NCI-H2029 (cell line): ENCODE measurements at places on chromosomes 2 and 18.

- DNase-seq, result no peak
Observed at GRCh38 chr2:88711897-88712296, 20.4 kb downstream of the RPIA start.

DNA sequence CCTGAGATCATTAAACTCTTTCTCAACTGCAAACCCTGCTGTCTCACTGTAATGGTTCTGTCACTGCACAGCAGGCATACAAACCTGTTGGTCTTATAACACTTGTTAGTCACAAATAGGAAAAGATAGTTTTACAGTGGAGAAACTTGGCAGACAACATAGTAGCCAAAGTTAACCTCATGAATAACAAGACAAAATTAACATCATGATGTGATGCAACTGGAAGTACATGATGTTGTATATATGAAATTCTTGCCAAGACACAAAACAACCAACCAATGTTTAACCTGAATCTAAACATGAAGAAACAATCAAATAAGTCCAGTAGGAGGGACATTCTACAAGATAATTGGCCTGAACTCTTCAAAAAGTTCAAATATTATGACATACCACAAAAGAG is 189.3 kb downstream of the RNF152 start:
- no peak for DNase-seq

DNA sequence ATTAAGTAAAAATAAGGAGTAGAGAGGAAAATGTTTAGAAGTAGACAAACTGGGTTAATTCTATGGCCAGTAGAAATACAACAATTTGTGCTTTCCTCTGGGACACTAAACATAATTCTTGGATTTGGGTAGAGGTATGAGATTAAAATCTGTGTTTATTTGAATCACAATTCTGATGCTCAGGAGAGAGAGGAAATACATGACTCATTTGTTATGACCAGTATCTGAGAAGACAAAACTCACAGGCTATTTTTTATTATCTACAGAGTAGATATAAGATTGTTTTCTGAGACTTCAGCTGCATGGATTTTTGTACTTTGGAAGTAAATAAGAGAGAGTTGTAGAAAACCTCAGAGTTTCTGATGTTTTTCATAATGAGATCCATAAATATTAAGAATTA is 315.7 kb upstream of the CWC22 start:
- DNase-seq, result no peak

DNA sequence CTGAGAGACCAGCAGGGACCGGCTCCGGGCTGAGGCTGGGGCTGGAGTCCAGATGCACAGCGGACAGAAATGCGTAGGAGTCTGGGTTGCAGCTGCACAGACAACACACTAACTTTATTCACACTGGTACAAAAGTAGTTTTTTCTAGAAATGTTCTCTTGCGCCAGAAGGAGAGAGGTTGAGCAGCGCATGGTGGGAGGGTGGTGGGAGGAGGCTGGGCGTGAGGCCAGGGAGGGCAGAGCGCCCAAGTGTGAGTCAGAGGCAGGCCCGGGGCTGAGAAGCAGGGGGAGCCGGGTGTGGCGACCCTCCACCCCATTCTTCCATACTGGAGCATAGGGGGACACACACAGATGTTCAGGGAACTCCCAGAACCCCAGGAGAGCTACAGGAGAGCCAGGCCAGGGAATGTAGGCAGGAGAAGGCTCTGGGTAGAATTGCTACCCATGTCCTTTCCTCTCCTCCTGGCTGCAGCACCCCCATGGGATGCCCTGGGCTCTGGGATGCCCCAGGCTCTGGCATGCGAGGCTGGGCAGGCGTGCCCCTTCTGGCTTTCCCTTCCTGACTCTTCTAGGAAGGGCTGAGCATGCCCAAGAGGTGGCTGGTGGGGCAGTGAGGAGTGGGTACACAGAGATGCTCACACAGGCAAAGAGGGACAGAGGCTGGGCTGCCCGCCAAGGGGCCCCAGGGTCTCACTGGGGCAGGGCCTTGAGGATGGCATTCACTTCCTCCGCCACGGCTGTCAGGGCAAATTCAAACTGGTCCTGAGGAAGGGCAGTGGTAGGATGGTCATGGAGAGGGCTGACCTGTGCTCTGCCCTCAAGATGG is 10.6 kb downstream of the DNAJB2 start:
- DNase-seq, result no peak

GRCh38 chr2:170176212-170176611 is 1.7 kb upstream of the MYO3B start:
- no peak for DNase-seq

- DNase-seq, result no peak
Observed at GRCh38 chr18:11091746-11092145, 57.6 kb downstream of the PIEZO2 start.

DNA sequence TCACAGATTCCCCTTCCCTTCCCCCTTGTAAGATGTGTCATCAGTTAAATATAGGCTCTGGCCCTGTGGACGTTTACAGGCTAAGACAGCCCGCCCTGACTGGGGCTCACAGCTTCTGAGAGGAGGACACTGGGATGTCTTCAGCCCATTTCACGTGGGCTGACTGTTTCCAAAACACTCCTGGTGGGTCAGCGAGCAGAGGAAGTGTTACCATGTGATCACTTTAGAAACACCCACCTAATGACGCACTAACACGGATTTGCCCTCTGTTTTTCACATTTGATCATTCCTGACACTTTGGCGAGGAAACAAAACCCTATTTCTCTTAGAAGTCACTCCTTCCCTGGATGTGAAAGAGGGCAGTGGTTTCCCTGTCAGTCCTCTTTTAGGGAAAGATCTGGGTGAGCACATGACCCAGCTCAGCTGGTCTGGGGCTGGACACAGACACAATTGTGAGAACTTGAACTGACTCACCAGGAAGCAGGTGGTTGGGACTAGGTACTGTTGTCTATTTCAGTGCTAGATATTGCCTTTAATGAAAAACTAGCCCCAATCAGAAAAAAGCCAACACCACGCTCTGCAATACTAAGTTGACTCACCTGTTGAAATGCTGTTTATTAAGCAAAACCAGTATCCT is 38.8 kb downstream of the BMP10 start:
- DNase-seq, result no peak

- no peak for DNase-seq
Observed at GRCh38 chr2:8255448-8255800, 426.4 kb upstream of the ID2 start.

GRCh38 chr2:27954771-27955383 is 64.3 kb downstream of the BABAM2 start:
- DNase-seq, result no peak

DNA sequence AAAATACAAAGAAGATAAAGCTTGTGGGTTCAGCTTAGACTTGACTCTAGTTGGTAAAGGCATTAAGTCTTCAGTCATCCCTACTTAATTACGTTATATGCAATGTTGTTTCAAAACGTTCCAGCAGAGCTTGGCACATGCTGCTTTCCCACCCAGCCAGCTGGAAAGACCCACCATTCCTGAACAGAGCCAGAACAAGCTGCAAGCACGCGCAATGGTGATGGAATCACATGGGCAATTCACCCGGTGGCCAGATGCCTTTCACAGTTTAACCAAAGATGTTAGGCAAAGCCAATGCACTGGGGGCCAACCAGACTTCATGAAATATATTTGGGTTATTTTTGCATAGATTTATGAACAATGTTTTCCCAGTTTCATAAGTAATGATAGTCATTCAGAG is 123.4 kb upstream of the CDH20 start:
- DNase-seq, result no peak

GRCh38 chr2:222751238-222751637 is 79.8 kb downstream of the MOGAT1 start:
- DNase-seq, result no peak

DNA sequence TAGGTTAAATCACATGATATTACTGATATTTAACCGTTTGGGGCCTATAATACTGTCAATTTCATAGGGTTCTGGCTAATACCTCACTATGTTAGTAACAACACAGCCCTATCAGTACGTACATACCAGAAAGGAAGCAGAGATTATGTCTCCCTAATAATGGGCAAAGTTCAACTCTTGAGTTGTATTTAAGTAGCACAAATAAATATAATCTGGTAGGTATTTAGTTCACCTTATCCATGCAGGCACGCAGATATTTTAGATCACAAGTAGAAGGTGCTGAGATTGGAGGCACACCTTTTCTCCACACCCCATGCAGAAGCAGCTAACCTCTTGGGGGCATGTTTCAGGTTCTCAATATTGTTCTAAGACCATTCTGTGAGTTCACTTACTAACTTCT is 118.9 kb downstream of the IRS1 start:
- DNase-seq, result no peak

GRCh38 chr18:11937874-11938478 is 29.9 kb upstream of the MPPE1 start:
- peak; percentile 36 for DNase-seq

- DNase-seq, result no peak
Observed at GRCh38 chr2:110215566-110216158, 3.3 kb upstream of the MTLN start.

- no peak for DNase-seq
Observed at GRCh38 chr2:128037649-128038048, 9.8 kb upstream of the SAP130 start.

DNA sequence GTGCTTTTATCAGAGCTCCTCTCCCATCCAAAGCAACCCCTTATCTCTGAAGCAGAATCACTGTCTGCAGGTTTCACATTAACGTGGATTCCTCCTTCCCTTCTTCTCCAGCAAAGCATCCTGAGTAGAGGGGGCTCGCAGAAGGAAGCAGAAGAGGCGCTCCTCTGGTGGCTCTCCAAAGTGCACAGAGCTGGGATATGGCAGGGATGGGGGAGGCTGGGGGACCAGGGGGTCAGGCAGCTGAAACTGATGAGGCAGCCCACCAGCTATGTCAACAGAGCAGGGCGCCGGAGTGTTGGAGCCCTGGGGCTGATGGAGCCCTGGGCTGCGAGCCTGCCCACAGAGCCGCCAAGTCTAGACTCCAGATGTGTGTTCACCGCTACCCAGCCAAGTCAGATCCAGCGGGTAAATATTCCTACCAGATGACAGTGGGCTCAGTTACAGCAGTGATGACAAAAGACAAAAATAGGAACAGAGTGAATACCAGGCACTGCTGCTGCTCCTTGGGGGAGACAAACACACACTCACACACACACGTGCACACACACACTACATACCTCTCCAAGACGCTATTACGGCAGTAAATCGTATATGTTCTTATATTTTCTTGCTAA is 678.3 kb upstream of the ID2 start:
- DNase-seq, result no peak

GRCh38 chr18:55220523-55220922 is 261.3 kb upstream of the CCDC68 start:
- DNase-seq, result no peak

DNA sequence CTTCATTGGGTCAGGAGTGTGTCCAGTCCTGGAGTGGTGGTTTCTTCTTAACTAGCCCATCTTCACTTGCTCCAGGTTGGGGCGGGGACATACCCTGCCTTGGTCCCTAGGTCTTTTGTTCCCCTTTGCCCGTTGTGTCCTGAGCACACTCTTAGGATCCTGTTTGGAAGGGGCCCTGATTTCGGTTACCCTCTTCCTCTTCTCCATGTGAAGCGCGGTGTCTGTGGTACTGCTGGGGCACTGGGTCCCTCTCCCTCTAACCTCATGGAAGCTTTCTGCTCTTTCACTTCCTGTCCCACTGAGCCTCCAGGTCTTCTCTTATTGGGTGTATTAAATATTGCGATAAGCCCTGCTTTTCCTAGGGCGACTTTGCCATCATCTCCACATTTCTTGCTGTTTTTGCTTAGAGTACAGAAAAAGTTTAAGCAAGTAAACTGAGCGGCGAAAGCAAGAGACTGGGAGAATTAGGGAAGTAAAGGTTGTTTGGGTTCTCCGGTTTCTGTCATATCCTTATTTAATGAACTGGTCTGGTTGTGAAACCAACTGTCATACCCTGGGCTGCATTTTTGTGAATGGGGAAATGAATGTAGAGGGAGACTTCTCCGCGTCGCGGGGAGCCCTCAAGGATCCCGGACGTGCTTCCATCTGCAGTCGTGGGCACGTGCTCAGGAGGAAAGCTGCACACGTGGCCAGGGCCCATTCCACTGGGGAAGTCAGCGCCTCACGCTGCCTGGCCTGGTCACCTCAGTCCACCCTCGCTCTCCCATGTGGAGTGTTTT is 73.8 kb upstream of the B3GNT7 start:
- no peak for DNase-seq

- no peak for DNase-seq
Observed at GRCh38 chr2:38107738-38108410, 31.9 kb upstream of the CYP1B1 start.

DNA sequence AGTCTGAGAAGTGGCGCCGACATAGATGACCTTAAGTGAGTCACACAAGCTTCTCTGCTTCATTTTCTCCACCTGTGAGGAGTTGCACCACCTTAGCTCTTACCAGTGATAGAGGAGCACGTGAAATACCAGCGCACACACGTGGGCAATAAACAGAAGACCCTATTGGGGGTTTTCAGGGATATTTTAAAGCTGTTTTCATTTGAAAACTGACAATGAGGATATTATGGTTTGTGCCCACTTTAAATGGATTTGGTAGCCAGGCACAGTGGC is 47.3 kb upstream of the FZD7 start:
- DNase-seq, result no peak

- peak; percentile 8 for DNase-seq
Observed at GRCh38 chr2:97728091-97728731, 14.8 kb downstream of the ZAP70 start.

DNA sequence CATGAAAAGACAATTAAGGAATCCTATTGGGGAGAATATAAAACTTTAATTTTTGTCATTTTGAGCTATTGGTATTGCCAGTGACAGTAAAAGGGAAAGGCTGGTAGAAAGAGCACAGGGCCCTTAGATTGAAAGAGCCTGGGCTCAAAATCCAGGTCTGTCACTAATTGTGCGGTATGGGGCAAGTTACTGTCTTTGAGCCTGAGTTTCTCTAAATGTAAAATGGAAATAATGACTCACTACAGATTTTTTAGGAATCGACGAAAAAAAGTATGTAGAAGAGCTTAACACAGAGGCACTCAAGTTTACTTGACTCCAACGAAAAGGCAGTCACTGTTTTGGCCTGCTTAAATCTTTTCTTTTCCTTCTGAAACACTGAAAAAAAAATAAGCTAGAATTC is 7.0 kb downstream of the NDUFV2 start:
- no peak for DNase-seq

GRCh38 chr2:222319586-222320435 is 21.0 kb upstream of the PAX3 start:
- peak; percentile 16 for DNase-seq

DNA sequence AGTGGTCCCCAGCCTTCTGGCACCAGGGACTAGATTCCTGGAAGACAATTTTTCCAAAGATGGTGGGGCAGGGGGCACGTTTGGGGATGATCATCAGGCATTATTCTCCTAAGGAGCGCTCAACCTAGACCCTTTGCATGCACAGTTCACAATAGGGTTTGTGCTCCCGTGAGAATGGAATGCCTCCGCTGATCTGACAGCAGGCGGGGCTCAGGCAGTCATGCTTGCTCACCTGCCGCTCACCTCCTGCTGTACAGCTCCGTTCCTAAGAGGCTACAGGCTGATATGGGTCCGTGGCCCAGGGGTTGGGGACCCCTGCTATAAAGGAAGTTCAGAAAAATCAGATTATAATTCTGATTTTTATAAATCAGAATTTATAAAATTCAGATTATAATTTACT is 22.3 kb upstream of the TYMS start:
- DNase-seq, result no peak

- no peak for DNase-seq
Observed at GRCh38 chr18:7414459-7414858, 152.7 kb upstream of the PTPRM start.
